ENCODE measurements at places on chromosomes 6 and 20.

- no peak for DNase-seq
Observed at GRCh38 chr6:165863801-165864200, 200.8 kb upstream of the PDE10A start.

DNA sequence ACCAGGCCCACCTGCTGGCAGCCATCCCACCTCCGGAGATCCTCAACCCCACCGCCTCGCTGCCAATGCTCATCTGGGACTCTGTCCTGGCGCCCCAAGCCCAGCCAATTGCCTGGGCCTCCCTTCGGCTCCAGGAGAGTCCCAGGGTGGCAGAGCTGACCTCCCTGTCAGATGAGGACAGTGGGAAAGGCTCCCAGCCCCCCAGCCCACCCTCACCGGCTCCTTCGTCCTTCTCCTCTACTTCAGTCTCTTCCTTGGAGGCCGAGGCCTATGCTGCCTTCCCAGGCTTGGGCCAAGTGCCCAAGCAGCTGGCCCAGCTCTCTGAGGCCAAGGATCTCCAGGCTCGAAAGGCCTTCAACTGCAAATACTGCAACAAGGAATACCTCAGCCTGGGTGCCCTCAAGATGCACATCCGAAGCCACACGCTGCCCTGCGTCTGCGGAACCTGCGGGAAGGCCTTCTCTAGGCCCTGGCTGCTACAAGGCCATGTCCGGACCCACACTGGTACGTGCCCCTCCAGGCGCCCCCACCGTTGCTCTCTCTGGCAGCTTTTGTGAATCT is 1.1 kb downstream of the SNAI1 start:
- DNase-seq = no peak

- peak; percentile 49 for DNase-seq
Observed at GRCh38 chr6:41940759-41941279, 789 bp downstream of the CCND3 start.

- DNase-seq = no peak
Observed at GRCh38 chr6:33716379-33716778, 4.9 kb upstream of the UQCC2 start.

DNA sequence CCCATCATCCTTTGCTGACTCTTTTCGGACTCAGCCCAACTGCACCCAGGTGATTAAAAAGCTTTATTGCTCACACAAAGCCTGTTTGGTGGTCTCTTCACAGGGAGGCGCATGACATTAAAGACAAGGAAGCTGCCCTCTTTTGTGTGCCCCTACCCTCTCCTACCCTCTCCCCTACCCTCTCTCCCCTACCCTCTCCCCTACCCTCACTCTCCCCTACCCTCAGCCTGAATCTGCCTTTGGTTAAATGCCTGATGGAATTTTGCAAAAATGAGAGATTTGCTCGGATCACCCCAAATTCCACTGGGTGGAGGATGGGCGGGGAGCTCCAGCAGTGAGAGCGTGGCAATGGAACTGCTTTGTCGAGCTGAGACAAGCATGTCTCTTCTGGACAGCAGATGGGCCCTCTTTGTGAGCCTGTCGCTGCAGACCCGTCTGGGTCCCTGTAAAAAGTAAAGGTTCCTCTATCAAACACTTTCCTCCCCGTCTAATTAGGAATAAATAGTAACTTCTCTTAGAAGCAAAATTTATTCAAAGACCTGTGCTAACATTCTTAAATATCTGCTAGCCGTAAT is 76.4 kb upstream of the MLN start:
- DNase-seq = no peak

DNA sequence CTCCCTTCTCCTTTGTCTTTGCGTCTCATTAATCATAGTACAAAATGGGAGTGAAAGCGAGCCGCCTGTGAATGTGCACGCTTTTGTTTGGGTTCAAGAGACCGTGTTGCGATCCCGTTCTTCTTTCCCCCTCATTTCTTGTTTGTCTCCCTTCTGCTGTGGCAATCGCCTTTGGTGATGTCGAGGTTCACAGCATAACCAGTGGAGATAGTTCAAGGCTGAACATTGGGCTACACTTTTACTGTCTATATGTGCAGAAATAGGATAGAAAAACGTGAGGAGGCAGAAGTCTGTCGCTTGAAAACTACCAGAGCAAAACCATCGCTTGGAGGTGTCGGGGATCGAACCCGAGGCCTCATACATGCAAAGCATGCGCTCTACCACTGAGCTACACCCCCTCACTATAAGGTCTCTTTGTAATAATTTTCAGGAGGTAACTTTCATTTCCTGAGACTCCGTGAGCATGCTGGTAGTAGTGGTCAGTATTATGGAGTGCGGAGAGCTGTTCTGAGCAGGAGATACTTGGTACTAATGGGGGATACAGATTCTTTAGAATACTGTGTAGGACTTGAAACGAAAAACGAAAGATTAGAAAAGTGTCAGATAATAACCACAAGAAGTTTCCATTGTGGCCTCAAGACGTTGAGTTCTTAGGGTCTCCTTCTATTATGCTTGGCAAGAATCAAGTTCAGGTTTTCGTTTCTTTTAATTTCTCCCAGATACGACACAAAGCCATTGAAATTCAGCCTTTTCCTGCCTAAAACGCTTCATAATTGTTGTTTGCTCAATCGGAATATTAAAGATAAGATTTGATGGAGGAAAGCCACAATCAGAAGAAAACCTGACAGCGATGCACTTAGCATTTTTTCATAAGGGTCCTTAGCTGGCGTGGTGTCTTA is 106.6 kb downstream of the TRIM27 start:
- no peak for DNase-seq

DNA sequence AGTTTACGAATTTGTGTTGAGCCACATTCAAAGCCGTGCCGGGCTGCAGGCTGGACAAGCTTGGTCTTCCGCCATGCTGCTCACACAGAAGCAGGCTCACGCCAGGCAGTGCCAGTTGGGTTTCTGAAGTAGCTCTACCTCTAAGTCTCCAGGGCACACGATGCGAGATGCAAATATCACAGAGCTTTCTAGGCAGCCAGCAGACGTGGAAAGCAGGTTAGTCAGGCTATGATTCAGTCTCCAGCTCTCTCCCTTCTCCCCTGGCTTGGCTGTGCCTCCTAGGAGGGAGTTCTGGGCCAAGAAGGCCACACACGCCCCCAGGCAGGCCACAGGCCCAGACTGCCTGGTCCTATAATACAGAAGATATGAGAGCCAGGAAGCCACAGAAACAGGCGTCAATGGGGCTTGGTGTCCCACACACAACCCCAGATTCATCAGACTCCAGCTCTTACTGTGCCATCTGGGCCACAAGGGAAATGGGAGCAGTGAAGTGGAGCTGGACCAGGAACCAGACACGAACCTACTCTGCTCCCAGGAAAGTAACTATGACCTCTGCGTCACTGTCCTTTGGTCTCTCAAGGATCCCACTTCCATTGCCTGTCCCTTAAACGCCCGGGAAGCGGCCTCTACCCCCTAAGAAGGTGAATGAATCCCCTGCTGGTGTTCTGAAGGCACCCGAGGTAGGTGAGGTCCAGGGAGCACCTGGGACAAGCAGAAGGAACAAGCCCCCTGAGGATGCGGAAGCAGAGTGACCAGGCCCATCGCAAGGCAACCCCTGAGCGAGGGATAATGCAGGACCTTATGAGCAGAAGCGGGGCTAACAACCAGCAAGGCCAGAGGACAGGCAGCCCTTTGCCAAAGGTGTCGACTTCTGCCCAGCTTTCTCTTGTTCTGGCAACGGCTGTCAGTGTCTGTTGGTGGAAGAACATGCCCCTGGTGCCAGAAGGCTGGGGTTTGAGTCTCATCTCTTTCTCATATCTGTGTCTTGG is 61.2 kb downstream of the GFOD1 start:
- peak; percentile 50 for DNase-seq

DNA sequence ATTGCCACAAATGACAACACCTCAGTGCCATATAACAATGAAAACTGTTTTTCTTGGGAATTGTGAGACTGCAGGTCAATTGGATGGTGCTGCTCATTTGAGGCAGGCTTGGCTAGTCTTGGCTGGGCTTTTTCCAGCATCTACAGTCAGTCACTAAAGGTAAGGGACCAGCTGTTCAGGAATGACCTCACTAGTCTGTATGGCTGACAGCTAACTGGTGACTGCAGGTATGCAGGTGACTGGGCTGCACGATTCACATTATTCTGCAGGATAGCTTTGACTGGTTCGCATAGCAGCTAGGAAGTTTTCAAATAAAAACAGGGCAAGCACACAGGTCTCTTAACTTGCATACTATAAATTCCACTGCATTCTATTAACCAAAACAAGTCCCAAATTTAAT is 22.1 kb upstream of the HMGCLL1 start:
- DNase-seq = no peak

GRCh38 chr6:24154121-24154520 is 28.1 kb downstream of the NRSN1 start:
- no peak for DNase-seq

- no peak for DNase-seq
Observed at GRCh38 chr6:16238963-16239797, 793 bp downstream of the GMPR start.

GRCh38 chr6:54879188-54879985 is 32.8 kb downstream of the FAM83B start:
- DNase-seq = no peak

DNA sequence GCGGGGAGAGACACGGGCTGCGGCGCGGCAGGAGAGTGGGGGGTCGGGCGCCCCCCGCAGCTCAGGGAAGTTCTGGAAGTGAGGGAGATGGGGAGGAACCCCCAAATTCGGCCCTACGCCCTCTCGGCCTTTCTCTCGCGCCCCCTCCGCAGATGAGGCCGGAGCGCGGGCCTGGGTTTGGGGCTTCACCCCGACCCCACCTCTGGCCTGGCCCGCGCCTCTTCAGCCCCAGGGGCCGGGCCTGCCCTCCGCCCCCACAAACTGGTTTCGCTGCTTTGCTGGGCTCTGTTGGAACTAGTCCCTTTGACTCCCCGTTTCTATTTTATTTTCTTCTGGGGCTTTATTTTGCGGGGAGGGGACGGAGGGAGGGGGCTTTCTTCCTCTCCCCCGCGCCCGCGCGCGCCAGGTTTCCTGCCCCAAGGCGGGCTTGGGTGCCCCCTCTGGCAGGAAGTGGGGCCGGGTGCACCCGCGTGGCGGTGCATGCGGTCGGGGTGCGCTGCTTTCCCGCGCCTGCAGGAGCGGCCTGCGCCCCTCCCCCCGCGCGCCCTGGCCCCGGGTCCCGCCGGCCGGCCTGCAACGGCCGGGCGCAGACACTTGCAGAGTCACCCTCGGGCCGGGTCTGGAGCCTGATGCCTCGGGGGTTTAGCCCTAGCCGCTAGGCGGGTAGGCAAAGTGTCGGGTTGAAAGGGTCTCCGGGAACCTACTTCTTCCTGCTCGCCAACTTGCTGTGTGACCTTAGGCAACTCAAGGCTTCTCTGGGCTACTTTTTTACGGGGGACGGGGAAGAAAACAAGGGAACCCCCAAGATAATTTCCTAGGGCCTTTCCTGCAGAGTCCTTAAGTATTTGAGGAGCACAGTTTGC is 1.3 kb downstream of the HMGA1 start:
- DNase-seq = peak; percentile 70

DNA sequence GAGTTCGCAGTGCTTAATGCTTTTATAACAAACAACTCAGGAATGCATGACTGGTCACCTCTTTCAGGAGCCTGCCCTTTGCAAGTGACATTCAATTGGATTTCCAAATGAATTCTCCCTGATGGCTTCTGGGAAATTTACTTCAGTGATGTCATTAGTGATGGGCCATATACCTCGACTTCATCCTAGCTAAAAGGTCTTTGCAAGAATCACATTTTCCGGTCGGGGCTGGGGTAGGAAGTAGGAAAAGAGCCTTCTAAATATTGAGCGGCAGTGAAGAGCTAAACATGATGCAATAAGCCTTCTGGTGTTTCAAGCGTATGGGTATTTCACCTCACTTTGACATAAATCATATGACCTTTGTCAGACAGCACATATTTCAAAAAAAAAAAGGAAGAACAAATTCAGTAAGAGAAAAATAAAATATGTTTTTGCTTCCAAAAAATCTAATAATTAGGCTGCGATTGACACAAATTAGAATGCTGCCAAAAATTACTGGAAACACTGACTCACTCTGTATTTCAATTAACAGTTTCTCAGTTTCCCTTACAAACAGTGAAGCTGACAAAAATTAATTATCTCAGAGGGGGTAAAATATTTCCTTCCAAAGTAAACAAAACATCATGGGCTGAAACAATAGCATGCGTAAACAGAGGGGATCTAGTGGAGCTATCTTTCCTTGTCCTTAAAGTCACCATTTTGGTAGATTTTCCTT is 39.8 kb downstream of the ADTRP start:
- DNase-seq = no peak

DNA sequence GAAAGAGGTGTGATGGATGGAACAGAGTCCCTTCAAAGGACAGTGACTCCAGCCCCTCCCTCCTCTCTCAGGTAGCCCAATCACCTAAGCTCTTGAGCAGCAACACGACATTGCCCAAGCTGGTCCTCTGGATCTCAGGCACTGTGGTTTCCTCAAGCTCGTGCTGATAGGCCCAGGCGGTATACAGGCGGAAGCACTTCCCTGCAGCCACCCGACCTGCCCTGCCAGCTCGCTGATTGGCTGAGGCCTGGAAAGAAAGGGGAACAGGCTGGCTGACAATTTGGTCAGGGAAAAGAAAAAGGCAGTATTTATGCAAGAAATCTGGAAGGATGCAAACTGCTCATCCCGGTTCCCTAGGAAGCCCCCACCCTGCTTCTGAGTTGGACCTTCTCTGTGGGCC is 9.6 kb downstream of the C6orf136 start:
- no peak for DNase-seq

DNA sequence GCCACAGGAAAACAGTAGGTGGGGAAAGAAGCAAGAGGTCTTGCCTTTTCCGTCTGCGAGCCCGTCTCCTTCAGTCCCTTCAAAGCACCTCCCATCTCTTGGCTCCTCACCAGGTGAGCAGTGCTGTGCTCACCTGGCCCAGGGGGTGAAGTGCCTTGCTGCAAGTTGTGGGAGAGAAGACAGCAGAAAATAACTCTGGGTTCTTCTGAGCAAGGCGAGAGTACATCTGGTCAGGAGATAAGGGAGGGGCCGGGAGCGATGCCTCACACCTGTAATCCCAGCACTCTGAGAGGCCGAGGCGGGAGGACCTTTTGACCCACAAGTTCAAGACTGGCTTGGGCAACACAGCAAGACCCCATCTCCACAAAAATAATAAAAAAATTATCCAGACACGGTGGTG is 35.6 kb upstream of the TGM3 start:
- DNase-seq = no peak

- DNase-seq = no peak
Observed at GRCh38 chr20:10465135-10465534, 30.0 kb downstream of the SLX4IP start.

- DNase-seq = no peak
Observed at GRCh38 chr6:168860987-168861386, 392.7 kb downstream of the THBS2 start.

DNA sequence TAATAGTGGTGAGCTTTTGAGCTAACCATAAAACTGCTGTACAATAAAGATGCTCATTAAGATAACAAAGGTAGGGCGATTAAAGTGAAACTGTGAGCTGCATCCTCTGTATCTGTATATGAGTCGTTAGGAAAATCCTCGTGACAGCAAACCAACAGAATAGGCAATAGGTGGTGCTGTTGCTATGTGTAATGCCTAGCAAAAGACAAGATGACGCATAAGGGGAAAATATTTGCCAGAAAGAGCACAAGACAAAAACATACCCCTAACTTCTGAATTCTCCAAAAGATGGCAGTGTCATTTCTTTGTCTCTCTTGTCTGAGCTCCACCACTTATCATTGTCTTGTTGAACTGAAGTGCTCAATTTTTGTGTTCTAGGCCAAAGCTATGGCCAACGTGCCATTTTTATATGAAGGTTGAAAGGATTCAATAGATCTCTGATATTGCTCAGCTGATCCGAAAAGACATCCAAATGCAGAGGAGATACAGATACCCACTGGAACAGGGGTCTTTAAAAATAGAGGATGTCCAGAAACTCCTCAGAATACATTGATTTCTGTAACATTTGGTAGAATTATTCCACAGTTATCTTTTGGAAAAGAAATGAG is 56.3 kb upstream of the ANKEF1 start:
- DNase-seq = peak; percentile 17

GRCh38 chr20:62063981-62064769 is 1.5 kb downstream of the TAF4 start:
- no peak for DNase-seq

Data from stimulated activated CD4-positive, alpha-beta T cell treated with anti-CD3 and anti-CD28 coated beads, Interleukin-4, amount 100 ng/mL, for 48 hours (primary cell).